Activated CD4-positive, alpha-beta T cell treated with anti-CD3 and anti-CD28 coated beads, Interleukin-2, amount 50 U/mL, for 4 hours (primary cell): ENCODE measurements at places on chromosomes 1 and 21.

GRCh38 chr1:153573351-153573750, 7.7 kb upstream of the S100A2 start:
- no peak for DNase-seq

GRCh38 chr1:201838381-201838780, 9.4 kb downstream of the IPO9 start:
- DNase-seq, result no peak

DNA sequence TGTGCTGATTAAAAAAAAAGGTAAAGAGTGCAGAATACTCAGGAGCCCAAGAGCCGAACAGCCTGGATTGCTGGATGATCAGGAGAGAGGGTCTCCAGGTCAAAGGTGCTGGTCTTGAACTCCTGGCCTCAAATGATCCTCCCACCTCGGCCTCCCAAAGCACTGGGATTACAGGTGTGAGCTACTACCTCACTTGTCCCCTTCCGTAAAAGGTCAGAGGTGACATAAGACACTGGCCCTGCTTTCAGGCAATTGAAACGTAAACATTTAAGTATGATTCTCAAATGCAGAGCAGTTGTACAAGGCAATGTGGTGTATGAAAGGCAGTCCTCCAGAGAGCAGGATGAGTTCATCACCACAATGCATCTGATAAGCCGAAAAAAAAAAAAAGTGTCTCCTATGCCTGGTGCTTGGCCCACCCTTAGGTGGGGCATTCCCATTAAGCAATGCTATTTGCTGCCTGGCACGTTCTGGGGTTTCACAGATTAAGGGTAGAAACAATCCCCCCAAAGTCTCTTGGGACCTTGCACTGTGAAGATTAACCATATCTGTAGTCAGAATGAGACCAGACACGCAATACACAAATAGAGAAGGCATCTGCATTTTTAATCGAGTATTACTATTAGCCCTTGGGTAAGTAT, 47.7 kb downstream of the PARP1 start:
- no peak for DNase-seq

DNA sequence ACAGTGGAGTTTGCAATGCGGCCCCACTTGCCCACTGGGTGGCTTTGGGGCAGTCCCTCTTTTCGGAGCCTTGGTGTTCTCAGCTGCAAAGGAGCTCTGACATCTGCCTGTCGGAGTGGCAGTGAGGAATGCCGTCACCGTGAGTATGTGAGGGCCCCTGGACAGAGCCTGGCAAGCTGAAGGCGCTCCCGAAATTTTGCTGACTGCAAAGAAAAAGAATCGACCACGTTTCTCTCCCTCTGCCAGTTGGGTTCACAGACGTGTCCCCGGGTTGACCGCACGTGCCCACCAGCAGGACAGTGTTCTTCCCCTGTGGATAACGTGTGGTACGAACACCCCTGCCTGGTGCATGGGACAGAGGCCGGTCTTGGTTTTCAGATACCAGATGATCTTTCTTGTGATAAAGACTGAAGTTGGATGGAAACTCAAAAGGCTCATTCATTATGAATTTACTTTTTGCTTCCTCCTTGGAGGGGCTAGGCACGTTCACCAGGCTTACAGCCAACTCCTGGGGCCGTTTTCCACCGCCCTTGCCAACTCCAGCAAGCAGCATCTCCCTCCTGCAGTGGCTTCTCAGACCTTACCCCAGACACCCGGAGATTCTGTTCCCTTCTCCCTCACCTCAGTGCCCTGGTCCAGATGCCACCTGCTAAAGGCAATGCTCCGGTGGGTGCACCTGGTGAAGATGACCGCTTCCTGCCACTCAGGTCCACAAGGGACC, 29.7 kb downstream of the ECE1 start:
- DNase-seq, result no peak

- DNase-seq, result no peak
These were observed 82.8 kb upstream of the CD34 start for GRCh38 chr1:207993477-207994445.

DNA sequence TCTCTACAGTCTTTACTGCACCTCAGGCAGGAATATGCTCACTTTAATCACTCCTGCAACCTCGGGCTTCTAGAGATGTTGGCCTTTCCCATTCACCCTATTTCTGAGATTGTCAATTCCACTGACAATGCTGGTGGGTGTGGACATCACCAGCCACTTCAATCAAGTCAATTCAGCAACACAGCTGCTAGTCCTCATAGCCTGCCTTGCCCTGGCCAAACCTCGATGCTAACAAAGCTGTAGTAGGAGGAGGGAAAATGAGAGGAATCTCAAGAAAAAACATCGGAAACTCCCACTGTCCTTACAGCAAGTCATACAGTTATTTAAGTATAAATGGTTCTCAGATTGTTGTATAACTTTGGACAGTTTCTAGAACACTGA, 155.0 kb downstream of the KCNH1 start:
- no peak for DNase-seq

- DNase-seq, result peak; percentile 63
These were observed 5.8 kb downstream of the IFI16 start for GRCh38 chr1:159015440-159015909.

DNA sequence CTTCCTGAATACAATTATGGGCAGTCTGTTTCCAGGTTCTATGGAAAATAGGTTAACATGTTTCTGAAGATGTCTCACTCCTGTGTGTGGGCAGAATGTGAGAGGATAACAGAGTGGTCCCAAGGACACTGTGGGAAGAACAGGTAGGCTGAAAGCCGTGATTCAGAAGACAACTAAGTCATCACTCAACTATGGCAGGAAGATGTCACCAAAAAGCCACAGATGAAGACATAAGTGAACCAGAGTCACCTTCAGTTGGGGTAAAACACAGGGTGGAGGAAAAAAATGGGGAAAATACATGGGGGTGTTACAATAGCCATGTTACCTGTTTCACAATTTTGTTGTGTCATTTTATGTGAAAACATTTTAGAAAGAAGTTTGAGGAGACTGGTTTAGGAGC, 75.1 kb downstream of the UCHL5 start:
- no peak for DNase-seq

DNA sequence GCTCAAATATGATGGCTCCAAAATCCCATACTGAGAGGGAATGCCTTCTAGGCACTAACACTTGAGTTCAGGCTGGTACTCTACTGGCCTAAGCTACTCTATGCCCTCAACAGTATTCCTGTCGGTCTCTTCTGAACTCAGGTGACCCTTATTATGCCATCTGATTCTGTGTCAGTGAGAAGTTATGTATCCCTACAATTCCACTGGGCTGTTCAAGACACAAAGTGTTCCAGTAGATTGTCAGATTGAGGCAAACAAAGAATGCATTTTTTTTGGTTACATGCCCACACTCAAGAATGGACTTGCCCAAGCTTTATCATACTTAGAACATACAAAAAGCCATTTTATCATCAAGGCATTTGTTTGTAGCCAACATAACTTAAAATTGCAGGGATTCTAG, 553.8 kb upstream of the PRMT6 start:
- no peak for DNase-seq

GRCh38 chr1:202807451-202807925, 733 bp downstream of the KDM5B start:
- peak; percentile 56 for DNase-seq

- DNase-seq, result no peak
These were observed 39.6 kb upstream of the PRSS38 start for GRCh38 chr1:227775841-227776240.

- DNase-seq, result no peak
These were observed 103.6 kb upstream of the BACE2 start for GRCh38 chr21:41064334-41064791.

DNA sequence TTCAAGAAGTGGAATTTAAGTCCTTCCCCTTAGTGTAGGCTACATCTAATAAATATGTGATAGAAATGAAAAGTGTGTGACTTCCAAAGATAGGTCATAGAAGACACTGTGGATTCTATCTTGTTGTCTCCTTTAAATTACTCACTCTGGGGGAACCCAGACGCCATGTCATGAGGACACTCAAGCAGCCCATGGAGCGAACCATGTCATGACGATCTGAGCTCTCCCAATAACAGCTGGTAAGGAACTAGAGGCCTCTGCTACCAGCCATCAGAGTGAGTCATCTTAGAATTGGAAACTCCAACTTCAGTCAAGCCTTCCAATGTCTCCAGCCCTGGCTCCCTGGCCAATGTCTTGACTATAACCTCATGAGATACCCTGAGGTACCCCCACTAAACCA, 6.3 kb downstream of the COA7 start:
- no peak for DNase-seq

- no peak for DNase-seq
These were observed 122.2 kb upstream of the BEND5 start for GRCh38 chr1:48898894-48899293.

DNA sequence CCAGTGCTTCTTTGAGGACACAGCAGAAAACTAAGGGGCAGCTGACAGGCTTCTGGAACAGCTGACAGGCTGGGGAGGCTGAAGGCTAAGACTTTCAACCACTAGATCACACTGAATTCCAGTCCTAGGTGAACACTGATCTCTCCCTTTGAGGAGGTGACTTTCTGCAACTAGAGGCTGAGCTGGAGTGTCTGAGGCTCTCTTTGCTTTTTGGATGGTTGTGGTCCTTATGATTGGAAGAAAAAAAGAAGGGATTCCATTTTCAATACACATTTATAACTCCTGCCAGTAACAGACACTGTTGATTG, 1.4 kb downstream of the IL6R start:
- DNase-seq, result no peak

DNA sequence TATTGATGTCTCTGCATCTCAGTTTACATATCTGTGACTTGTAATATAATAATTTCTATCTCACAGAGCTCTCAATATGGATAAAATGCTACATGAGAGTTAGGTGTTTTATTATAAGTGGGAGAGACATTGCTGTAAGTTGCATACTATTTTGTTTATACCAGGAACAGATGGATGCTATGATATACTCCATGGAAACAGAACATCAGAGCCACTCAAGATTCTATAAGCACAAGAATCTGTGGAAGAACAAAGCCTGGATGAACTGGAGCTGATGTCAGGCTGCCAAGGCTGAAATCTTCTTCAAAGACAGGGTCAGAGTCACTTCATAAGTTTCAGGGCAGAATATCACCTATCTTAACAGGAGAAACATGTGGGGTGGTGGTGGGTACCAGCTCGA, 30.2 kb downstream of the DUSP10 start:
- no peak for DNase-seq

- no peak for DNase-seq
These were observed 17.0 kb downstream of the IL10RB start for GRCh38 chr21:33283203-33283602.
